ENCODE measurements at places on chromosomes 7 and 10.

DNA sequence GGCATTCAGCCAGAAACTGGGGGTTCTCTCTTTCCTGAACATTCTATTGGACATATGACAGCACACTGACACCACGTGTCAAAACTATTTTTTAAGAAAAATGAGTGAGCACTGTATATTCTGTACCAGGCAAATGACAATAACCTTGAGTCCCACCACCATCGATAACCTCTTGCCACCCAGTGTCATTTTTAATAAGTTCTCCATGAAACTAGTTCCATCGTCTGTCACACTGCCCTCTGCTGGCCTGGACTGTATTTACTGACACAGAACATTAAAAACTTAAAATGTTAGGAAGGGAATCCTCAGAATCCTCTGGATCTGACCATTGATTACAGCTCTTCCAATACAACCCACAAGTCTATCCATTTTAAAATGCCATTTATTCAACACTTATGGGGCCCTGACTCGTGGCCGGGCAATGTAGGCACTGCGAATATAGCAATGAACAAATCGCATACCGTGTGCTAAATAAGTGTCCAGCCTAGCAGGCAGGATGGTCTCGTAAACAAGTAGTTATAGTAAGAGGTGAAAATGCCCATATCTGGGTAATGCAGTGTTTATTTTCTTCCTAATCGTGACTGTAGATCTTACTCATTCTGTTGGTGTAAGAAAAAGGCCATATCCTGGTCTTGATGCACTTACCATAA, 35.9 kb upstream of the CACNB2 start:
- DNase-seq = no peak

GRCh38 chr7:22723181-22723601, 3.8 kb upstream of the IL6 start:
- DNase-seq = no peak

DNA sequence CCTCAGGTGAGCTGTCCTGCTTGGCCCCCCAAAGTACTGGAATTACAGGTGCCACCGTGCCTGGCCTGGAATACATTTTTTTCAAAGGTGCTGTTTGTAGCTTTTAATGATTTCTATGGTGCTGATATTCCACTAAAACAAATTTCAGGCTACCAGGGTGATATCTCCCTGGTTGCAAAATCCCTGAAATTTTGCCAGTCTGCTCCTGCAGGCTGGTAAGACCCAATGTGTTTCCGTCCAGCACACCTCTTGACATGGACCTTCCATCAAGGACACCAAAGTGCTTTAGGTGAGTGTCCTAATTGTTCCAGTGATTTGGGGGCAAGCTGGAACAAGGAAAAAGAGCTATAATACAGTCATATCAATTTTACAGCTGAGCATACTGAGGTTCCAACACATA, 69.8 kb upstream of the KMT2C start:
- no peak for DNase-seq

- no peak for DNase-seq
Observed at GRCh38 chr10:49625411-49625810, 11.6 kb downstream of the CHAT start.

GRCh38 chr7:107846324-107846723, 43.3 kb upstream of the SLC26A3 start:
- no peak for DNase-seq

DNA sequence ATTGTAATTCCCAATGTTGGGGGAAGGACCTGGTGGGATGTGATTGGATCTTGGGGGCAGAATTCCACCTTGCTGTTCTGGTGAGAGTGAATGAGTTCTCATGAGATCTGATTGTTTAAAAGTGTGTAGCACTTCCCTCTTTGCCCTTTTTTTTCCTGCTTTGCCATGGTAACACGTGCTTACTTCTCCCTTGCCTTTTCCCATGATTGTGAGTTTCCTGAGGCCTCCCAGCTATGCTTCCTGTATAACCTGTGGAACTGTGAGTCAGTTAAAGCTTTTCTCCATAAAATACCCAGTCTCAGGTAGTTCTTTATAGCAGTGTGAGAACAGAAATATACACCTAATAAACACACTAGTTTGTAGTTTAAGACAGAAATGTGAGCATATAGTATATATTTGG, 166.8 kb upstream of the MAGI2 start:
- DNase-seq = no peak

DNA sequence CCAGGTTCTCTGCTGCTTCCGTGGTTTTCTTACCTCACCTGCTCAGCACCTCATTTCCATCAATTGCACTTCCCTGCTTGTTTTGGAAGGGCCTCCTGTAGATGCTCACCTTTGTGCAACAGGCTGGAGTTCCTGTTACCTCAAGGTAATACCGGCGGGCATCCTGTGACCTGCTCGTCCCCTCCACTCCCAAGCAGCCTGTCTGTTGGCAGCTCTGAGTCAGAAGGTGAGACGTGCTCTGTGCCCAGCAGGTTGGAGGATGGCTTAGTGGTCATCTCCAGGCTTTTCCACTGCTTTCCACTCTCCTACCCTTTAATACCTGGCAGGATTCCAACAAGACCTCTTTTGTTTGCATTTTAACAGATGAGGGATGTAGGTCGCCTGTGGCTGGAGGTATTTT, 86.0 kb downstream of the CAMK1D start:
- no peak for DNase-seq

DNA sequence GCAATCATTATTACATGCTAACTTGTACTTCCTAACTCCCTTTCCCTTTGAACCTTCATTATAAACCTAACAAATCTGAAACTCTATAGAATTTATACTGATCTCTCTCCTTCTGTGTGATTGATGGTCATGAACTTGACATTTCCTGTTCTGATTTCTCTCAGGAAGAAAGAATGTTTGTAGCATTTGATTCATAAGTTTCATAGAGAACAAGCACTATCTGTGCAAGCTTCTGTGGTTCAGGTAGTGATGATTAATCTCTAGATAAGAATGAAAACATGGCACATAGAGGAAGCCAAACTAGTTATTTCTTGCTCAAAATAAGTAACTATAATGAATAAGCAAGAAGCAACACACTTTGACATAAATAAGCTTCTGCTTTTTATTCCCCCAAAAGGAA, 34.2 kb downstream of the TFPI2 start:
- DNase-seq = no peak

DNA sequence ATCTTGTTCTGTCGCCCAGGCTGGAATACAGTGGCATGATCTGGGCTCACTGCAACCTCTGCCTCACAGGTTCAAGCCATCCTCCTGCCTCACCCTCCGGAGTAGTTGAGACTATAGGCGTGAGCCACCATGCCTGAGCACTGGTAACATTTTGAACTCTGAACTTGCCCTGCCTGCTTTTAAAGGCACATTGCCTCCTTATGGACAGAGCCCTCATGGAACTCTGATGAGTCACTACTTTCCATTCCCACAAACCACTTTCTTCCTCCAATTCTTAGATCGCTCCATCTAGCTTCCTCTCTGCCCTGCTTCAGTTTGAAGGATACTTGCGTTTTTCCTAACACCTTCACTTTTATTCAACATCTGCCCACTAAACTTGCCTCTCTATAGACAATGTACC, 38.1 kb downstream of the PRPS1L1 start:
- DNase-seq = no peak

DNA sequence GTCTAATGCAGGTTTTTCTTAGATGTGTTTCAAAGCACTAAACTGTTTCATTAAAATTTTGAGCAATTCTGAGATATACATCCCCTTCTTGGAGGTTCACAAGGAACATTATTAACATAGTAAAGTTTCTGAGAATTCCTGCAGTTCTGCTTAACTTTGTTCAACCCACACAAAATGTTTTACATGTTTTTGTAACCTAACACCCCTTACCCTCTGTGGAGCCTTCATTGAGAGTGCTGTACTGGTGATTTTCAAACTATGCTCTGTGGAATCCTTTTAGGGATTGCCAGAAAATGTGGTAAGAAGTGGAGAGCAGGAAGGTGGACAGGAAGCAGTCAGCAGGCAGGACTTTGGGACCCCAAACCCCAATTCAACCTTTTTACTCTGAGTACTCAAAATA, 53.6 kb upstream of the ABCB5 start:
- DNase-seq = no peak

DNA sequence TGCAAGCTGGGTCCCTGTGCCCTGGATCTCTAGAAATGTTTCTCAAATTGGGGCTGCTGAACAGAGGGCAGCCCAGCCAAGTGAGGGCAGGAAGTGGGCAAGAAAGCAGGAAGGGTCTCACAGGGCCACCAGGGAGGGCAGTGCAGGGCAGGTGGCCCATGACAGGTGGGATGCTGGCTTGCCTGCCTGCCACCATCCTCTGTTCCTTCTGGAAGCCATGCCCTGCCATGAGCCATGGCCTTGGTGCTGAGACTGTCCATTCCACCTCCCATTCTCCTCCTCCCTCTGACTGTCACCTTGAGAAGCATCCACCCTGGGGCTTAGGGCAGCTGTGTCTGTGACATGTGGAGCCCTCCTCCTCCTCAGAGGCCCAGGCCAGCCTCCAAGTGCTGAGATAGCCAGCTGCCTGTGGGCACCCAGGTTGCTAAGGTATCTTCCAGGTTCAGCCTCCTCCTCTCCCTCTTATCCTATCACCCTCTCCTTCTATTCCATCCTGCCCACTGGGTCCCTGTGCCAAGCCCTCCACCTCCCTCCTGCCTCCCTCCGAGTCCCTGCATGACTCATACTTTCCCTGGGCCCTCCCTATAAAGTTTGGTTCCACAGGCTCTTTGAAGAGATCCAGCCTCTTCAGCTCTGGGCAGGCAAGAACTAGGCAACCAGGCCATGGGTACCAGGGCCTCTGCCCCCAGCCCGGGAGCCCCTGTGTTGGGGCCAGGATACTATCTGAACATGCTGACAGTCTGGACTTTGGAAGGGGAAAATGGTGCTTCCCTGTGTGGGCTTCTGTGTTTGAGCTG, 1.3 kb downstream of the VSIR start:
- no peak for DNase-seq

DNA sequence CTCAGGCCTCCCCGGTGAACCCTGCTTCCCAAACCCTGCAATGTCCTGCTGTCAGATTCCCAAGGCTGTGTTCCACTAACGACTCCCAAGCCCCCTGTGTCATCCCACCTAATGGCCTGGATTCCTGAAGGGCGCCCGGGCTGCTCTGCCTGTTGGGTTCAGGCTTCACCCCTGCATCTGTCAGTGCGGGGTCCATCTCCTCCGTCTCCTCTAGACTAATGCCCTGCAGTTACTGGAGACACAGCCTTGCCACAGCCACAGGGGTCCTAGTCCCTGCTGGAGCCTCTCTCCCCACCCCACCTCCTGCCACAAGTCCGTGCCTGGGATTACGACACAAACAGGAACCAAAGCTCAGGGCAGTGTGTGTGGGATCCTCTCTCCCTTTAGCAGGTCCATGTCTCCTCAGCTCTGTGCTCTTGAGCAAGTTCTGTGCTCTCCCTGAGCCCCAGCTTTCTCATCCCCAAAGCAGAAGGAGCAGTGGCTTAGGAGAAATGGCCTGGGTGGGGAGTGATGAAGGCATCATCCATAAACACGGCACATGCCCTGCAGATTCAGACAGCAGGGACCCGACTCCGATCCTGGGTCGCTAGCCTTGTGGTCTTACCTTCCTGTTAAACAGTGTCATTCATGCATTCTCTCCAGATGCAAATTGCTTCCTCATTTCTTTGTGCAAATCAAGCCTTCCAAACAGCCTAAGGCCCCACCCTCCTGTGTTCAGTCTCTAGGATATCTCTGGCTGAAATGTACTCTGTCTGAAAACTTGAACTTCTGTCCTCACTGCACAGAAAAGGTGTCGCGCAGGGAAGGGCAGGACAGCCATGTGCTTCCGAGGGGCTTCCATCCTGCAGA, 8.2 kb upstream of the RBP3 start:
- DNase-seq = no peak

DNA sequence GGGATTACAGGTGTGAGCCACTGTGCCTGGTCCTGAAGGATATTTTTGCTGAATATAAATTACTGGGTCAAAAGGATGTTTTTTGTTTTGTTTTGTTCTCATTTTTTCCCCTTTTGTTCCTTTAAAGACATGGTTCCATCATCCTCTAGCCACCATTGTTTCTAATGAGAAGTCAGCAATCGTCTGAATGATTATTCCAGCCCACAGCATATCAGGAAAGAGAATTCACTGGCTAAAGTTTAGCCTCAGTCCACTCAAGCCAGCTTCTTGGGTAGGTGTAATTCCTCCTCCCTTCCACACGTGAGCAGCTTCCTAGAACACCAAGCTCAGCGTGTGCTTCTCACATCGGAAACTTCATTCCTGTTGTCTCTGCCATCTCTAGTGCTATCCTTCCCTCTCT, 112.8 kb upstream of the INSIG1 start:
- DNase-seq = no peak

- DNase-seq = no peak
Observed at GRCh38 chr10:43863270-43863669, 214.6 kb upstream of the ZNF32 start.

DNA sequence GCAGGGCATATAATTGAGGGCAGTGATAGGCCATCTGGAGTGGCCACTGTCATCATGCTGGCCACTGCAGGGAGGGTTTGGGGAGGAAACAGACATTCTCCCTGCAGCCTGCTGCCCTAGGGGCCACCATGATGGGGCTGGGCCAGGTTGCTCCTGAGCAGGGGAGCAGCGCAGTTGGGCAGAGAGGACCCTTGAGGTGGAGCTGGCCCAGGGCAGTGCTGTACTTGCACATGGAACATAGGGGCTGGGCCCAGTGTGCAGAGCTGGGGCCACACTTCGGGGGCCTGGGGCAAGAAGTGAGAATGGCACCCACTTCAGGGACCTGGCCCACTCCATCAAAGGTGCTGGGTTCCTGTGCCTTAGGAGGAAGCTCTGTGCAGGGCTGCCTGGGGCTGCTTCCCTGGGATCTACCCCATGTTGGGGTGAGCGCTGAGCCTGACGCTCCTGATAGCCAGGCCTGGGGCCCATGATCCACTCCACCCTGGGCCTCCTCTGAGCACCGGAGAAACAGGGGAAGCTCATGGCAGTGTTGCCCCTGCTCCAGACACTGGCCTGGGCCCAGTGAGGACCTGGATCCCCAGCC, 21.3 kb upstream of the NUB1 start:
- DNase-seq = no peak

GRCh38 chr10:5943536-5943935, 33.8 kb downstream of the IL15RA start:
- no peak for DNase-seq

DNA sequence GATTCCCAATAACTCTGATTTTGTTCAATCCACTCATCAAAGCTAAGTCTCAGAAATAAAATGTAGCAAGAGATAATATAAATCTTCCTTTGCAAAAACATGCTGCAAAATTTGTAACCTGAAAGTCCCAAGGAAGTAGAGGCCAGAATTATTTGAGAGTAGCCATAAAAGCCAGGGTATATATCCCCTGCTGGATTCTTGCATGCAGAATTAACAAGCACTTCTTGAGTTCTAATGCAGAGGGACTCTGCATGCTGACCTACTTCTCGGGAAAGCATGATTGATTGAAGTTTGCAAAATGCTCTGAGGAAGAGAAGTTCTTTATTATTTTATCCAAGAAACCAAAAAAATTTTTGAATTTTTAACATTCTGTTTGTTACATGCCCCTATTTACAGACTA, 121.6 kb downstream of the THSD7A start:
- DNase-seq = no peak
